ENCODE measurements at places on chromosomes 13 and 19. TPM values are rescaled to one million over a fixed set of nuclear protein-coding genes. Genes with fewer than 3 reads are reported as not detected.

Gene MADCAM1
- 12.3 TPM for total RNA-seq

Gene KLK12
- not detected for total RNA-seq

Gene ANGPTL8
- total RNA-seq = not detected

Gene SLC10A2
- not detected for total RNA-seq

Gene C19orf85
- not detected for total RNA-seq

Gene TINCR
- total RNA-seq = 0.73 TPM

GRCh38 chr19:36838784-36839324, 667 bp upstream of the ZNF790 start:
- peaks cover 60% of the 10 kb centered on the region for H3K36me3 ChIP-seq
- H3K27ac ChIP-seq = peak overlapping the region; percentile 95
- peaks cover 16% of the 10 kb centered on the region for H3K4me1 ChIP-seq
- H3K27me3 ChIP-seq = no peaks in the 10 kb centered on the region
- H3K4me3 ChIP-seq = peak overlapping the region; percentile 63

DNA sequence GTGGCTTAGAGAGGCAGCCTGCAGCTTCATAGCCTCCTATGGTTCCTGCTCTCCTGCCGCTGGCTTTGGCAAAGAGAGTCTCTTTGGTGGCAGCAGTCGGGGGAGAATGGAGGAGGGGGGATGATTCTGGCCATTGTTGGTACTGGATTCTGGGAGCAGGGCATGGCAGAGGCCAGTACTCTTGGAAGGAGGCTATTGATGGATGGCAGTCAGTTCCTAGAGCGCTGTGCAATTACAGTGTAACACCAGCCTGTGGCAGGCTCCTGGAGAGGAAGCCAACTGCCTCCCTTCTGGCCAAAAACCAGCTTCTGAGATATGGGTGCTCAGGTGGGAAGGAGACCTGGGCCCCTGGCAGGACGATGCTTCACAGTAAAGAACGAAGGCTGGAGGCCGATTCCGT, 47.9 kb upstream of the TMTC4 start:
- no peaks in the 10 kb centered on the region for H3K36me3 ChIP-seq
- H3K27ac ChIP-seq = no peak overlapping the region
- no peaks in the 10 kb centered on the region for H3K4me1 ChIP-seq
- no peaks in the 10 kb centered on the region for H3K27me3 ChIP-seq

DNA sequence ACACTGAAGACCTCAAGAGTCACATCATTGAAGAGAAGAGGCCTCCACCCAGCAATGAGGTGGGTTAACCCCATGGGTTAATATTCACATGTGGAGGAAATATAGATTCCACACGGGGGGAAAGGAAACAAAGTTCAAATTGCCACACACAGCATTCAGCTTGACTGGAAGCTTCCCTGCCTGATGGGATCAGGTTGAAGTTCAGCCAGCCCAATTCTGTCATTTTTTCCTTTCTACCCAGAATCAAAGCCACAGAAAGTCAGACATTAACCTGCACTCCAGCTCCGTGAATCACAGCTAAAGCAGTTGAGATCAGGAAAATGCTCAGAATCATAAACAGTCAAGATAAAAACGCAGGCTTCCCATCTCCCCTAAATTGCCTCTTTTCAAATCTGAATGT, 208.7 kb upstream of the OBI1 start:
- H3K4me3 ChIP-seq = no peak overlapping the region
- no peak for DNase-seq
- H3K27ac ChIP-seq = no peak overlapping the region
- H3K27me3 ChIP-seq = no peaks in the 10 kb centered on the region
- no peaks in the 10 kb centered on the region for H3K36me3 ChIP-seq

DNA sequence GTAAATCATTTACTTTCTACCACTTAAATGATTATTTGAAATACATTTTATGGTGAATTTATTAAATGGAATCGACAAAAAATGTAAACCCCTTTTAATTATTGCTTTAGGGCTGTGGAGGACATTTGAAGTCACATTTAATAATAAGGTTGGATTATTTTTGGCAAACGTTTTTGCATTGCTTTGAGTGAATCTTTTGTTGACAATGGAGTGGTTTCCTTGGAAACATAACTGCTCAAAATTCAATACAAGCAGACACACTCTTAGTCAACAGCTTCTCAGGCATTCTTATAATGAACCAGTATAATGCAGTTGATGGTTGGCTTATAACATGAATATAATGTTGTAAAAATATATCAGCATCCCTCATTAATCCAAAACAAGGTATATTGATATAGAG, 104.7 kb downstream of the DCLK1 start:
- no peak overlapping the region for H3K4me3 ChIP-seq
- no peak overlapping the region for H3K27ac ChIP-seq
- H3K36me3 ChIP-seq = no peaks in the 10 kb centered on the region
- no peaks in the 10 kb centered on the region for H3K4me1 ChIP-seq
- H3K27me3 ChIP-seq = no peaks in the 10 kb centered on the region

- no peaks in the 10 kb centered on the region for H3K4me1 ChIP-seq
- H3K36me3 ChIP-seq = no peaks in the 10 kb centered on the region
- H3K27ac ChIP-seq = no peak overlapping the region
- no peak overlapping the region for H3K4me3 ChIP-seq
- DNase-seq = no peak
- H3K27me3 ChIP-seq = no peaks in the 10 kb centered on the region
Measured at GRCh38 chr13:71695662-71696061, 171.3 kb downstream of the DACH1 start.

- DNase-seq = no peak
- H3K36me3 ChIP-seq = no peaks in the 10 kb centered on the region
- peaks cover 24% of the 10 kb centered on the region for H3K4me1 ChIP-seq
- peaks cover 21% of the 10 kb centered on the region for H3K27me3 ChIP-seq
- H3K4me3 ChIP-seq = no peak overlapping the region
Measured at GRCh38 chr13:43783820-43784219, 3.0 kb downstream of the ENOX1 start.

GRCh38 chr19:52094526-52095130, 937 bp downstream of the ZNF841 start:
- no peak for DNase-seq
- H3K4me1 ChIP-seq = peaks cover 7% of the 10 kb centered on the region
- no peaks in the 10 kb centered on the region for H3K27me3 ChIP-seq
- H3K36me3 ChIP-seq = peaks cover 23% of the 10 kb centered on the region

GRCh38 chr13:98873377-98874028, 104.4 kb downstream of the DOCK9 start:
- H3K36me3 ChIP-seq = peaks cover 26% of the 10 kb centered on the region
- H3K27me3 ChIP-seq = no peaks in the 10 kb centered on the region
- H3K27ac ChIP-seq = no peak overlapping the region
- no peak for DNase-seq
- no peak overlapping the region for H3K4me3 ChIP-seq

DNA sequence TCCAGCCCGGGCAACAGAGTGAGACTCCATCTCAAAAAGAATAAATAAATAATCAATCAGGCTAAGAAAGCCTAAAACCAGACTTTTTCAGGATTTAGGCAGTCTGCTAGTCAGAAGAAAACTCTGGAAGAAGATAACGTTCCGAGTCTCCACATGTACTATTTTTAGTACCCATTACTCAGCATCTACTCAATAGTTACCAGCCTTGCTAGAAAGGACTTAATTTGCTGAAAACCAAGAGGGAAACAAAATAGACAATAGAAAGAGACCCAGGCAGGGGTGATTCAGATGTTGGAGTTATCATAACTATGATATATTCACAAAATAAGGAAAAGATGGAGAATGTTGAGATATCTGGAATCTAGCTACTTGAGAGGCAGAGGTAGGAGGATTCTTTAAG, 3.6 kb upstream of the LIN7B start:
- H3K4me3 ChIP-seq = no peak overlapping the region
- no peaks in the 10 kb centered on the region for H3K27me3 ChIP-seq
- no peaks in the 10 kb centered on the region for H3K36me3 ChIP-seq
- DNase-seq = no peak
- peaks cover 7% of the 10 kb centered on the region for H3K4me1 ChIP-seq
- no peak overlapping the region for H3K27ac ChIP-seq
